Breast epithelium (tissue), 4 donors: ENCODE measurements at places on chromosomes 4 and X.

- DNase-seq, result no peak
Measured at GRCh38 chrX:77442728-77443127, 4.5 kb upstream of the FGF16 start.

- no peak for DNase-seq
Measured at GRCh38 chrX:85017721-85018120, 14.0 kb downstream of the APOOL start.

DNA sequence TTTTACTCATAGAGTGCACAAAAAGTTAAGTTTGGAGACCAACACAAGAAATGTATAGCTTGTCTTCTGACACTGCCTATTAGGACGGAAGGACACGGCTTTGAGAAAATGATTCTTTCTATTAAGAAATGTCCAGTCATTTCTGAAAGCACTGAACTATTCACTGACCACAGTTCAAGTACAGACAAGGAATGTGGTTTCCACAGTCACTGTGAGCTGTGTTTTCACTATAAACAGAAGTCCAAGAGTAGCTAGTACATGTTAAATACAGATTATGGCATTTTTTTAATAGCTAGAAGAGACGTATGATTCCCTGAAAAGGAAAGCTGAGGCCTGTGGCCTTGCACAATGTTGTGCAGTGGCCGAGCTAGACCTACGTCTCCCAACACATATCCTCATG lies 115.1 kb upstream of the GPM6A start:
- DNase-seq, result no peak

GRCh38 chr4:77354550-77354949 lies 197.5 kb downstream of the CCNG2 start:
- DNase-seq, result no peak

- DNase-seq, result no peak
Measured at GRCh38 chr4:94678896-94679295, 78.9 kb upstream of the BMPR1B start.
